HT1080 (cell line): ENCODE measurements at places on chromosomes 16 and 17. TPM values are rescaled to one million over a fixed set of nuclear protein-coding genes. Genes with fewer than 3 reads are reported as not detected.

KRTAP17-1 gene
- not detected in 2 replicates for total RNA-seq

KLHL10 gene
- not detected in 2 replicates for total RNA-seq

EXOSC6 gene
- total RNA-seq: 35.2 and 44.2 TPM in 2 replicates

UBE2Z gene
- total RNA-seq: 94.8 and 123 TPM in 2 replicates

SPNS1 gene
- 36.5 and 45.6 TPM in 2 replicates for total RNA-seq

CACNG5 gene
- not detected in 2 replicates for total RNA-seq

RNU2-1 gene
- total RNA-seq: not detected in 2 replicates

CTF1 gene
- total RNA-seq: not detected in 2 replicates

ROGDI gene
- 5.7 and 7.6 TPM in 2 replicates for total RNA-seq

SMIM5 gene
- not detected in 2 replicates for total RNA-seq

POLR3E gene
- 82.5 and 93.6 TPM in 2 replicates for total RNA-seq

ST6GALNAC1 gene
- total RNA-seq: not detected in 2 replicates

GUCY2D gene
- total RNA-seq: not detected in 2 replicates

MFSD6L gene
- total RNA-seq: not detected in 2 replicates

SEC14L1 gene
- 27.6 and 30.6 TPM in 2 replicates for total RNA-seq

CREBBP gene
- 10.8 and 14.1 TPM in 2 replicates for total RNA-seq

NEUROD2 gene
- not detected in 2 replicates for total RNA-seq

CCL4L2 gene
- not detected in 2 replicates for total RNA-seq

CHMP6 gene
- 15.0 and 15.8 TPM in 2 replicates for total RNA-seq

TRAF4 gene
- total RNA-seq: 68.7 and 80.7 TPM in 2 replicates

TXNDC17 gene
- 108 and 116 TPM in 2 replicates for total RNA-seq
